ENCODE measurements at places on chromosomes 7 and 10.

- DNase-seq = no peak
These were observed 393.8 kb downstream of the TNS3 start for GRCh38 chr7:47188136-47188535.

DNA sequence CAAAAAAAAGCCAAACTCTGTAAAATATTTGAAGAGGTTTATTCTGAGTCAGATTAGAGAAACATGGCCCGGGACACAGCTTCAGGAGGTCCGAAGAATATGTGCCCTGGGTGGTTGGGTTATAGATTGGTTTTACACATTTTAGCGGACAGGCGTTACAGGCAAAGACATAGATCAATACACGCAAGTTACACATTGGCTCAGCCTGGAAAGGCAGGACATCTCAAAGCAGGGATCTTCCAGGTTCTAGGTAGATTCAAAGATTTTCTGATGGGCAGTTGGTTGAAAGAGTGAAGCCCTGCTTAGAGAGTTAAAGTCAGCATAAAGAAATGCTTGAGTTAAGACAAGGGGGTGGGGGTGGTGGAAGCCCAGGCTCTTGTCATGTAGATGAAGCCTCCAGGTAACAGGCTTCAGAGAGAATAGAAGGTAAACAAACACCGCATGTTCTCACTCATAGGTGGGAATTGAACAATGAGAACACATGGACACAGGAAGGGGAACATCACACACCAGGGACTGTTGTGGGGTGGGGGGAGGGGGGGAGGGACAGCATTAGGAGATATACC is 464.3 kb upstream of the ADARB2 start:
- no peak for DNase-seq

GRCh38 chr7:138254444-138254843 is 178.2 kb downstream of the AKR1D1 start:
- no peak for DNase-seq

GRCh38 chr10:3312403-3312940 is 139.9 kb upstream of the PITRM1 start:
- DNase-seq = no peak

- no peak for DNase-seq
These were observed 408.1 kb downstream of the AUTS2 start for GRCh38 chr7:70006261-70006920.

- no peak for DNase-seq
These were observed 175.6 kb upstream of the THSD7A start for GRCh38 chr7:12007576-12007975.

GRCh38 chr10:44636625-44637024 is 251.7 kb upstream of the CXCL12 start:
- no peak for DNase-seq

GRCh38 chr7:66771795-66772194 is 31.3 kb downstream of the RABGEF1 start:
- DNase-seq = no peak

DNA sequence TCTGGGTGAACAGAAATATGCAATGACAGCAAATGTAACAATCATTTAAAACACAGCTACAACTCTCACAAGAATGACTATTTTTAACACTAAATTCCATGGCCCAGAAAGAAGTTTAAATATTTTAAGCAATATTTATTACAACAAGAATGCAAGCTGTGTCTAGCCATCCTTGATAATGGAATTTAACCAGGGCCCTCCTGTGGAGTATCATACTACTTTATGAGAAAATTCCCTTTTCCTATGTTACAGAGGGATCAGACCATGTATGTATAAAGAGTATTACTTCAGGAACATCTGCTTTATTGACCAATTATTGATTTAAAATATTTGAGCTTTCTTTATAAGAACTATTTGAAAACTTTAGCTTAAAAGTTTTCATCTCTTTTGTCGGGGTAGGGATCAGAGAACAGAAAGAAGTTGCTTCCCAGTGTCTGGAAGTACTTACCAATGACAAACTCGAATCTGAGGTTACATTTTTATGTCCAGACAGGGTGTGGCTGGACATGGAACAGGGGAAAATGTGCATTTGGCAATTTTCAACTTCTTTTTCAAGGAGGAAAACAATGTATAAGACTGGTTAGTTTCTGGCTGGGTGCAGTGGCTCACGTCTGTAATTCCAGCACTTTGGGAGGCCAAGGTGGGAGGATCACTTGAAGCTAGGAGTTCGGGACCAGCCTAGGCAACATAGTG is 48.3 kb upstream of the NRBF2 start:
- no peak for DNase-seq

DNA sequence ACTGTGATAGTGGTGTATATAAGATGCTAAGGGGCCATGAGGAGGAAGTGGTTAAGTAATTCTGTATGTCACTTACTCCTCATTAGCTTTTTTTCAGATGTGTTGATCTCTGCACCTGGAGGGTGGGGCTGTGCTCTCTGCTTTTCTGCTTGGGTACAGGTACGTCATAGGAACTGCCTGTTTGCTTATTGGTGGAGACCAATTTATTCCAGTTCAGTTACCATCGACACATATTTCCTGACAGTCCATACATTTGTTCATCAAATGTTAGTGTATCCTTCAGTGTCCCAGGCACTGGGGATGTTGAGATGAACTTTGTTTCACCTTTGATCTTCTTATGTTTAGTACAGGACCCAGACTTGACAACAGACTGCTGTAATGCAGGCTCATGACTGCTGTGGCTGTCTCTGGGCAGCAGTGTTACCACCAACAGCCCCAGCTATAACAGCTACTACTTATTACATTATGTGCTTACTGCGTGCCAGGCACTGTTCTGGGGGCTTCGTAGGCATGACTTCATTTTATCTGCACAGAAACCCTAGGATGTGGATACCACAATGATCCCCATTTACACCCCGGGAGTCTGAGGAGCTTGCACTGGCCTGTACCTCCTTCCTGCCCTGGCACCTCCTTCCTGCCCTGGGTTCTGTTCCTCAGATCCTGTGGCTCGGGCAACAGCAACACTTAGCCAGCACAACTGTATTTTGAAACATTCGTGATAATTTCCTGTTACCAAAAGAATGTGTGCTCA is 87.4 kb downstream of the BUB3 start:
- DNase-seq = no peak

- no peak for DNase-seq
These were observed 421.3 kb upstream of the NUPR2 start for GRCh38 chr7:56537477-56537876.

GRCh38 chr7:23431702-23432199 is 38.5 kb downstream of the IGF2BP3 start:
- no peak for DNase-seq

DNA sequence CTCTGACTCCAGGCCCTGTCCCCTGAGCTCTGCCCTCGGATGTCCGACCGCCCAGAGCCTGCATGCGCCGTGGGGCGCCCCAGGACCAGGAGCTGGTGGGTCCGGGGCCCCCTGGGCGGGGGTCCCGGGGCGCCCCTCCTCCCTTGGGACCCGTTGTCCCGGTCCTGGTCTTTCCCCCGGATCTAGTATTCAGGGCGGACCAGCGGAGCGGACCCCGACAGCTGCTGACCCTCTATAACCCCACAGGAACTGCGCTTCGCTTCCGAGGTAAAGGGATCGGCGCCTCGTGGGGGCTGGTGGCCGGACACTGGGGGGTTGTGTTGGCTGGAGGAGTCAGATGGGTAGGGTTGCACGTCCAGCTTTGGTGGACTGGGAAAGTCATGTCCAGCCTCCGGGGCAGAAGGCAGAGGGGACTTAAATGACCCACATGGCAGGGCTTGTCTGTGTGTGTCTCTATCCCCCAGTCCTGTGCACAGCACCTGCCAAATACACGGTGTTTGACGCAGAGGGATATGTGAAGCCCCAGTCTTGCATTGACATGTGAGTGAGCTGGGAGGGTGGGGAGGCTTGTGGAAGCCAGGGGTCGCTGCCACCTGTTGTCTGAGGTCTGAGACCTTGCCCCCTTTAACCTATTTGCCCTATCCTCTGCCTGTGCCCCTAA is 520 bp downstream of the MOSPD3 start:
- DNase-seq = no peak

Measured in fibroblast of skin of left biceps (primary cell).